ENCODE measurements at places on chromosomes 7 and 10.
A peak's percentile ranks its signal among the peaks of the same experiment; 100 is the strongest.

- DNase-seq: no peak
Observed at GRCh38 chr10:47147186-47147585, 152.8 kb upstream of the GDF10 start.

DNA sequence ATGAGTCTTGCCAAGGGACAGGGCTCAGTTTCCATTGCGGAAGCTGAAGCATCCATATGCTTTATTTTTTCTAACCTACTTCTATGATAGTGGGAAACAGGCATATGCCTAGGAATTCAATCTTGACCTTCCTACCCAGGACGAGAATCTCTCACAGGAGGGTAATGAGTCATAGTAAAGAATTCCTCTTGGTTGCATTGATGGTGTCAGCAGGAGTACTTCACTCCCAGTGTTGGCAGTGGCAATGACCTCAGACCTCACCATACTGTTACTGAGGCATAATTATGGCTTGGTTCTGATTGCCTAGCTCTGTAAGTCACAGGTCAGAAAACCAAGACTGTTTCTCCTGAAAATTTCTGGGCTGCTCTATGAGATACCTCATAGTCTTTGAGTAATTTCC, 552.9 kb downstream of the ARL4A start:
- DNase-seq: no peak

GRCh38 chr10:24887855-24888231, 64.6 kb downstream of the PRTFDC1 start:
- DNase-seq: no peak

DNA sequence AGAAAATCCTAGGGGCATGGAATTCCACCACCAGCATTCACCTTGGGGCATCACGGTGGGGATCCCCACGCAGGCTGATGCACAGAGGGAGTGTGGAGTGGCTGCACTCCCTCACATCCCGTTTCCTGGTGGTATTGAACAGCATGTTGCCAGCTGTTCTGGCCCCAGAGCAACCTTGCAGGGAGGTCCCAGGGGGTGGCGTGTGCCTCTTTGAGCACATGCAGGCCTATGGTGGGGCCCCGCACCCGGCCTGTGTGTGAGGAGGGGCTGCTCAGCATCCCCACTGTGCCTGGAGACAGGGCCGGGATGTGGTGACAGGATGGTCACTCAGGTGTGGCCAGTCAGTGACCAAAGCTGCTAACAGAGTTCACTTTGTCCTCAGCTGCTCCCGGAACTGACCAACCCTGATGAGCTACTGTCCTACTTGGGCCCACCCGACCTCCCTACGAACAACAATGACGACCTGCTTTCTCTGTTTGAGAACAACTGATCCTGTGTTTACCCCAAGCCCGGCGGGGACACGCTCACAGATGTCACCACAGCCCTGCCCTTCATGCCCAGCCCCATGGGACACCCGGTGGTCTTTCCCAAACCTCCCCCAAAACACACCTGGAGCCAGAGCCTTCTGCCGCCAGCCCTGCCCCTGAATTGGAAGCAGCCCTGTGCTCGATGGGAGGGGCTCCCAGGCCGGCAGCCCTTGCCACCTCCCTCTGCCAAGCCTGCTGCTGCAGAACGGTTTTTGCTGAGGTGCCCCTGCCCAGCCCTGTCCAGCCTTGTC, 18.7 kb downstream of the ZMIZ2 start:
- DNase-seq: no peak

DNA sequence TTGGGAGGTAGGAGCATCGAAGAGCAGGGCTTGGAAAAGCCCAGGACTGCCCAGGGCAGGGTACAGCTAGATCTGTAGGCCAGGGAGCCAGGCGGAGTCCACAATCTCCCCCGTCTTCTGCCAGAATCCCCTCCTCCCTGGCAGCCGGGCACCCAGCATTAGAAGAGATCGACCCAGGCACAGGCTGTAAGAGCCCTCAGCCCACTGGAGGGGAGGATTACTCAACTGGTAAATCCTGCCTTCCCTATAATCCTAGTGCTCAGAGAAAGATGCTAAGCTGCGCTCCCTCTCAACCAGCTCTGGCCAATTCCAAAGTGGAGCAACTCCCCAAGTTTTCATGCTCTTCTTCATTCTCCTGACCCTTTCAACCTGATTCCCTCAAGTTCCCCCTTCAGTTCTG, 3.2 kb downstream of the SPOCK2 start:
- DNase-seq: no peak

- DNase-seq: no peak
Observed at GRCh38 chr7:116779931-116780330, 82.5 kb upstream of the CAPZA2 start.

GRCh38 chr10:28986117-28986792, 302.6 kb upstream of the LYZL1 start:
- DNase-seq: no peak

- DNase-seq: no peak
Observed at GRCh38 chr10:34861293-34862021, 46.4 kb upstream of the PARD3 start.

DNA sequence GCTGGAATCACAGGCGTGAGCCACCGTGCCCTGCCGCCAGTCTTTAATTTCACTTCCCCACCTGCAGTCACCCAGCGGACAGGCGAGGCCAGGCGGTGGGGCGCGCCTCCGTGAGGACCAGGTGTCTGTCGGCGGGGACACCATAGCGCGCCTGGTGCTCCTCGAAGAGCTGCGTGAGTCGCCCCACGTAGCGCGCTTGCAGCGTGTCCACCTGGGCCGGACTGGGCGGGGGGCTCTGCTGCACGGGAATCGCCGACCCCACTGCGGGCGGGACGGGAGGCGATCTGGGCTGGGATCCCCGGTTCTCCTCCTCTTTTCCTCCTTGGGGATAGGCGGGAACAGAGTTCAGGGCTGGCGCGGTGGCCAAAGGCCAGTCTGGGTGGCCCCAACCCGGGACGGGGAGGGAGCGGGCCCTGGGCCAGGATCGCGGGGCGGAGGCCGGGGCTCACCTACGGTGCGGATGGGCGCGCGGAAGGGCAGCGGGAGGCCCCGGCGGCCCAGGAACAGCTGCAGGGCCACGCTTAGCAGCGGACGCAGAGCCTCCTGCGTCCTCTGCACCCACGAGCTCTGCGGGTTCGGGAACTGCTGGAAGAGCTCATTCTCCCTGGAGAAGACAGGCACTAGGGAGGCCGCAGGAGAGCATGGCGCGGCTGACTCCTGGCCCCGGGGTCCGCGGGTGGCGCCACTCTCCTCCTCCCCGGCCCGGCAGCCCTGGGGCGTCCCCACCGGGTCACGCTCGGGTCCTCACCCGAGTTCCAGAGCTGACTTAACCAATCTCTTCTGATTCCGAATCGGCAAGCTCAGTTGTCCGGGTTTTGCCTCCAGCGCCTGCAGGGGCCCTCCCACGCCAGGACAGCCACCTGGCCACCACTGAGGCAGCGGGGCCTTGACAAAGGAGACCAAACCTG, 1.1 kb upstream of the MOGAT3 start:
- DNase-seq: no peak

- DNase-seq: no peak
Observed at GRCh38 chr10:9621216-9621615, 1396.5 kb upstream of the CELF2 start.

DNA sequence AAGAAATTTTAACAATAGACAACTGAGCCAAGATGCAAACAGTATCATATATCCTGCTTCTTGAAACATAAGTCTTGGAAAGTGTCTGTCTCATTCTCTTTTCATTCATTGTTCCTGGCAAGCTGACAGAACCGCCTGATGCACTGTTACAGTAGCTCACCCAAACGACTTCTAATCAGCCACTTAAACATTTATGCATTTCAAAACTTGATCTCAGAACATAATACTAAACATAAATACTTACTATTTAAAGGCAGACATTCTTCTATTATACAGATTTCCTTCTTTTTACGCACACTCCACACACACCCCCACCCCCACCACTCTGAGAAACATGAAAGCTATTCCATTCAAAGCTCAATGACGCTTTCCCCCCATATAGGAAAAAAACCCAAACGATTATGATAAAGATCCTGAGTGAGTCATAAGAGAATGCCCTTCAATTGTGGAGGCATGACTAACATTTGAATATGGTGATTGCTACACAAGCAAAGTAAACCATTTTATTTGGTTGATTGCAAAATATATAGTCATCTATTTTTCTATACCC, 30.5 kb downstream of the SHTN1 start:
- peak; percentile 76 for DNase-seq

GRCh38 chr7:37201003-37201875, 247.4 kb downstream of the ELMO1 start:
- no peak for DNase-seq

DNA sequence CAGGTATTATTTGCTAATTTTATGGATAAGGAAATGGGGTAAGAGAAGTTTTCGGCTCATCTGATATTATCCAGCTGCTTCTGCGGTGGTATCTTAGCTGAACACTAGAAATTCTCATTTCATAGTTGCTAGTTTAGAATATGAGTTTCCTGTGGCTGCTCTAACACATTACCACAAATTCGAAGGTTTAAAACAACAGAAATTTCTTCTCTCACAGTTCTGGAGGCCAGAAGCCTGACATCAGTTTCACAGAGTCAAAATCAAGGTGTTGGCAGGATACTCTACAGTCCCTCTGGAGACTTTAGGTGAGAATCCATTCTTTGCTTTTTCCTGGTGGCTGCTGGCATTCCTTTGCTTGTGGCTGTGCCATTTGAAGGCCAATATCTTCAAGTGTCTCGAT, 205.9 kb downstream of the PTEN start:
- no peak for DNase-seq

DNA sequence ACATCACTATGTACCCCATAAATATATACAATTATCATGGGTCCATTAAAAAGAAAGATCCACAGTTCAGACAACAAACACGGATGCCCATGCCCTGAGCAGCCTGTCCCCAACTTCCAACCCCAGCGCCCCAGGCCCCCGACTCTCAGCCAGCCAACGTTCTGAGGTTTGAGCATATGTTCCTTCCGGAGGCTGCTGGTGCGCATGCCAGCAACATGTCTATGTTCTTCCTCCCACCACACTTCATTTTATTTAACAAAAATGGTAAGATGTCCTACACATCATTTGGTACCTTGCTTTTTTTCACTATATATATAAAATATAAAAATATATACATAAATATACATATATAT, 250.9 kb downstream of the MAD1L1 start:
- DNase-seq: no peak

DNA sequence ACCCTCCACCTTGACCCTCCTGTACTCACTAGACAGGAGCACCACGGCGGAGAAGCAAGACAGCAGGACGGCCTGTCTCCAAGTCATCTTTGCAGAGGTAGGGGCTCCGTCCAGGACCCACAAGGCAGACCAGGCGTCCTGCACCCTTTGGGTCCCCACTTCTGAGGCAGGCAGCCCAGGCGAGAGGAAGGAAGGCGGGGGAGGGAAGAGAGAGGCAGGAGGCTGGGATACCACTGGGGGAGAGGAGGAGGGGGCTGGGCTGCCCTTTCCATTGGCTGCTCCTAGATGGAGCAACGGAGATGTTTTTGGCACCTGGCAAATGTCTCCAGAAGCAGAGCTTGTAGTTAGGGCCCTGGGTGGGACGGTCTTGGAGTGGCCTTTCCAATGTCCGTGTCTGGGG, at the start of gene UCMA:
Gene UCMA, minus strand, starts transcription at position 203 of the 400 bp plus-strand sequence. Its CDS starts 116 bp downstream, at position 87.
- no peak for DNase-seq

GRCh38 chr10:33382216-33382600, 47.7 kb upstream of the NRP1 start:
- no peak for DNase-seq

- DNase-seq: no peak
Observed at GRCh38 chr10:22344249-22344648, 1.0 kb upstream of the SPAG6 start.

GRCh38 chr7:117955046-117955445, 81.8 kb upstream of the CTTNBP2 start:
- DNase-seq: no peak

GRCh38 chr7:156174428-156174827, 362.2 kb upstream of the SHH start:
- no peak for DNase-seq

GRCh38 chr7:24668927-24669635, 88.2 kb downstream of the GSDME start:
- no peak for DNase-seq

DNA sequence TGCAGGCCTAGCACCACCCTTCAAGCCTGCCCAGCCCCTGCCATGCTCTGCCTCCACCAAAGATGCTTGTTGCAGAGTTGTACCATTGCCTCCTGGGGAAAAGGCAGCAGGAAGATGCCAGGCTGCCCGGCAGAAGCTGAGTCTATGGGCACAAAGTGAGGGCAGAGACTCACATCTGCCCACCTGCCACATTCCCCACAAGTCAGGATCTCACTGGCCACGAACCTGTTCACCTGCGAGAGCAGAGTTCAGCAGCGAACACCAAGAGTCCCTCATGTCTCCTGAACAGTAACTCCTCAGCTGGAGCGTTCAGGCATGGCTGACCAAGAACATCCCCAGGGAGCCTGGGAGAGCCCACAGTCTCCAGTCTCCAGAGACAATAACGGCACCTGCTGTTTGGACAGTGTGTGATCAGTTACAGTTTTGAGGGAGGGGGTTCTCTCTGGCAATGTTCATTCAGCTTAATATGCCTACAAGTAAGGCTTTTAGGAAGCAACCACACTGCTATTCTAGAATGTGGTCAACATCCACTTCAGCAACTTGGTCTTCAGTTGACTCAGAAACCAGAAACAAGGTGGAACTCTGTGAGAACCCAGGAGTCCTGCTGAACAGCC, 78.5 kb downstream of the GRID1 start:
- DNase-seq: no peak

- no peak for DNase-seq
Observed at GRCh38 chr10:129168660-129169059, 298.4 kb upstream of the MGMT start.

DNA sequence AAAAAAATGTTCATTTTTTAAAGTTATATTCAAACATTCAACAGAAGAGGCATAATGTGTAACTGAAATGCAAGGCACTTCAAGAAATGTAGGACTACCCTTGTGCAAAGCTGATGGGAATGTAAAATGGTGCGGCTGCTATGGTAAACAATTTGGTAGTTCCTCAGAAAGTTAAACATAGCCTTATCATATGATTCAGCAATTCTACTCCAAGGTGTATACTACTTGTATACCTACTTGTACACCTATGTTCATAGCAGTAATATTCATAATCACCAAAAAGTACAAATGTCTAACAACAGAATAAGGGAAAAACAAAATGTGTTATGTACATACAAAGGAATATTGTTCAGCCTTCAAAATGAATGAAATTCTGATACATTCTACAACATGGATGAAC, 37.3 kb downstream of the TET1 start:
- no peak for DNase-seq

GRCh38 chr10:63885156-63885555, 364.0 kb downstream of the REEP3 start:
- no peak for DNase-seq

GRCh38 chr7:39507866-39508551, 58.2 kb upstream of the YAE1 start:
- DNase-seq: no peak
